ENCODE measurements at places on chromosomes 4 and X.

DNA sequence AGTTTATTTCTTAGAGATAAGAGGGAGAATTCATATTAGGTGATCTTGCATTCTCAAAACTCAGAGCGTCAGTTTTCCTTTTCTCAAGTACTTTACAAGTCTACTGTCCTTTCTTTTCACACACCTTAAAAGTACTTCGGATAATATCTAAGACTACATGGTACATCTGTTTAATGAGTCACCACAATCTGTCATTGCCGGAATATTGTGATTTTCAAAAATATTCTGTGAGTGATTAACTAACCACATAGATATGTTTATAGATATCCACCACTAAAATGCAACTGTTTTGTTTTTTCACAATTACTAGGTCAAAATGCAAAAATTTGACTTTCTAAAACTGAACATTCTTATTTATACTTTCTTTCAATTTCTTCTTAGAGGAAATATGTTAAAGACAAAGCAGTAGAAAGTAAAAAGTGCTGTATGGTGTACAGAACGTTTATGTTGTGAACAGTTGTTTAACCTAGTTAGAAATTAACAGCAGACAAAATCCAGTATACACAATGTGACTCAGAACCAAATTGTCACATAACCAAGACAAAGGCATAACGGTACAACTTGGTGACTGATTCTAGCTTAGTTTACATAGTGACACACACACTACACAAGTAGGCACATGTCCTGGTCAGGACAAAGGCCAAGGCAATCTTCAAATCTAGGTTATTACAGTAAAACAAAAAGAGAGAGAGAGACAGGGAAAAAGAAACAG is 482.9 kb downstream of the NAF1 start:
- DNase-seq = no peak

DNA sequence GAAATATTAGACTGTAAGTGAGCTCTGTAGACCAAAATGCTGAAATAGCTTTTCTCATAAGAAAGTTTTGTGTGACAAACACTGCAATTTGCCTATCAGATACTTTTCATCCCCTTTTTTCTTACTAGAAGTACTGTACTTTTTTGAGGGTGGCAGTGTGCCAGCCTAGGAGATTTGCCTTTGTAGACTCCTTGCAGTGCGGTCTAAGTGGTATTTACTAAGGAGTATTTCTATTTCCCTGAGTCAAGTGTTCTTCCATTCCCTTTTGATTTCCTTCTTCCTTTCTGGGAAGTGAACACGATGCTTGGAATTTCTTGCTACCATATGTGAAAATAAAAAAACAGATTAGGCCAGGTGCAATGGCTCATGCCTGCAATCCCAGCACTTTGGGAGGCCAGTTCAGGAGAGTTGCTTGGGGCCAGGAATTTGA is 34.6 kb downstream of the PDLIM5 start:
- DNase-seq = no peak

- DNase-seq = no peak
Observed at GRCh38 chr4:137663251-137664045, 131.2 kb upstream of the PCDH18 start.

- no peak for DNase-seq
Observed at GRCh38 chr4:110008540-110008939, 95.9 kb downstream of the EGF start.

- DNase-seq = no peak
Observed at GRCh38 chrX:133185938-133186337, 32.2 kb downstream of the TFDP3 start.

GRCh38 chrX:80648023-80648422 is 161.7 kb downstream of the BRWD3 start:
- no peak for DNase-seq

DNA sequence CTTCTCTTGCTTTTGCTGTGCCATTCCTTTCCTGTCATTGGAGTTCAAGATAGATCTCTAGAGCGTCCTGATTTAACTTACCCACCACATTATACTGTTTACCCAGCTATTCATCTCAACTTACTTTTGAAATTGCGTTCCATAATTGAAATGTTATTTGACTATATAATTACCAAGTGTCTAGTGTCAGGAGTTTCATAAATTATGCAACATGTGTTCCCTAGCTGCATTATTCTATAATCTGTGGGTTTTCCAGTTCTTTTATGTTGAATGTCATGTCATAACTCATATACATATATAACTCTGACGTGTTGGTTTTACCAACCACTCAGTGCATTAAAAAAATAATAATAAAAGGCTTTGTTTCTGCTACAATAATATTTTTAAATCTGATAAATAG is 285.9 kb upstream of the ARSJ start:
- no peak for DNase-seq

DNA sequence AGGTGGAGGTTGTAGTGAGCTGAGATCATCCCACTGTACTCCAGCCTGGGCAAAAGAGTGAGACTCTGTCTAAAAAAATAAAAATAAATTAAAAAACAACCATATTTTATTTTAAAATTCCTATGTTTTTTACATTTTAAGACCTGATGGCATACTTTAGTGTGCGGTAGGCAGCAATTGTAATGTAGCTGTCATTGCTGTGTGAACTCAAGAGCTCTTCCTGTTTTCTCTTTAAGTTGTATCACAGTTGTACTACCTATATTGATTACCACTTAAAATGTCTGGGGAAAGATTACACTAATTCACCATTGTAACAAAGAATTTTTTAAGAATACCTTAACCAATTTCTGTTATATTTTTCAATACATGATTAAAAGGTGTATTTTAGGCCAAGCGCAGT is 27.3 kb downstream of the ABCE1 start:
- no peak for DNase-seq

GRCh38 chr4:106809076-106809475 is 227.0 kb downstream of the DKK2 start:
- DNase-seq = no peak

GRCh38 chrX:29225670-29226069 is 638.4 kb downstream of the IL1RAPL1 start:
- DNase-seq = no peak

DNA sequence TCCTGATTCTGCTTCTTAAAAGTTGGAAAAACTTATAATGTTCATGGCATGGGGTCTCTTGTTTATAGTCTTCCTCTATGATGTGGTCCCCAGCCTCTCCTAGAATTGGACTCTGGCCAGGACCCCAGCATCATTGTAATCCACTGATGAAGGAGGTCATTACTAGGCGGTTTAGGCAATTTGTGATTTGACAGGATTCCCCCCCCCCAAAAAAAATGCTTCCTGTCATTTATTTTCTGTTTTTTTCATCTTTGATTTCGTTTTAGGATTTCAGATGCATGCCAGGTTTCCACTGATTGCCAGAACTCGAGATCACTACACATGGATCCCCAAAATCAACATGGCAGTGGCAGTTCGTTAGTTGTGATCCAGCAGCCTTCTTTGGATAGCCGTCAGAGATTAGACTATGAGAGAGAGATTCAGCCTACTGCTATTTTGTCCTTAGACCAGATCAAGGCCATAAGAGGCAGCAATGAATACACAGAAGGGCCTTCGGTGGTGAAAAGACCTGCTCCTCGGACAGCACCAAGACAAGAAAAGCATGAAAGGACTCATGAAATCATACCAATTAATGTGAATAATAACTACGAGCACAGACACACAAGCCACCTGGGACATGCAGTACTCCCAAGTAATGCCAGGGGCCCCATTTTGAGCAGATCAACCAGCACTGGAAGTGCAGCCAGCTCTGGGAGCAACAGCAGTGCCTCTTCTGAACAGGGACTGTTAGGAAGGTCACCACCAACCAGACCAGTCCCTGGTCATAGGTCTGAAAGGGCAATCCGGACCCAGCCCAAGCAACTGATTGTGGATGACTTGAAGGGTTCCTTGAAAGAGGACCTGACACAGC is 4.9 kb downstream of the SPRY1 start:
- DNase-seq = no peak

DNA sequence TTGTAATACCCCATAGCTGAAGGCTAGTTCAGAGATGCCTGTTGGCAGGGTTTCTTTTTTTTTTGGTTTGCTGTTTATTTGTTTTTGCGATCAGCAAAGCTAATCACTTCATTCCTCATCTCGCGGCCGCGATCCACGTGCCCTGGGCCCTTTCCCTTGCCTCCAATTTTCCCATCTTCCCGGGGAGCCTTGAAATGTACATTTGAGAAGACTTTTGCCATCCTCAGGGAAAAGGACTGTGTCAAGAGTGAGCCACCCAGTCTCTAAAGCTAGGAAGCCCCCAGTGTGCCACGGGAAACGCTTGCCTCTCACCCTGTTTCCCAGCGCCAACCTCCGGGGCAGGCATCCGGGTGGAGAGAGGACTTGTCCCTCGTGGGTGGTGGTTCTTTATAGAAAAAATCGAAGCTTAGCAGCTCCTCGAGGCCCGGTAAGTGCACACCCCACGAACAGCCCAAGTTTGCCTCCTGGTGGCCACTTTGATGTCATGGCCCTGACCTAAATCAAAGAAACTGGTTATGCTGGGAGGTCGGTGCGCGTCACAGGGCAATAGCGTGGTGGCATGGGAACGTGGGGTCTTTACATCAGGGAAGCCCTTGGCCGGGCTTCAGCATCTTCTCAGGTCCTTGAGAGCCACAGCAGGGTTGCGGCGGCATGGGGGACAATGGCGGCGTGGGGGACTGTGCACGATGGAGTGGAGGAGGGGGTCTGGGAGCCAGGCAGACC is 42.0 kb downstream of the MAP7D3 start:
- no peak for DNase-seq

- no peak for DNase-seq
Observed at GRCh38 chr4:42074294-42074693, 78.2 kb downstream of the BEND4 start.

DNA sequence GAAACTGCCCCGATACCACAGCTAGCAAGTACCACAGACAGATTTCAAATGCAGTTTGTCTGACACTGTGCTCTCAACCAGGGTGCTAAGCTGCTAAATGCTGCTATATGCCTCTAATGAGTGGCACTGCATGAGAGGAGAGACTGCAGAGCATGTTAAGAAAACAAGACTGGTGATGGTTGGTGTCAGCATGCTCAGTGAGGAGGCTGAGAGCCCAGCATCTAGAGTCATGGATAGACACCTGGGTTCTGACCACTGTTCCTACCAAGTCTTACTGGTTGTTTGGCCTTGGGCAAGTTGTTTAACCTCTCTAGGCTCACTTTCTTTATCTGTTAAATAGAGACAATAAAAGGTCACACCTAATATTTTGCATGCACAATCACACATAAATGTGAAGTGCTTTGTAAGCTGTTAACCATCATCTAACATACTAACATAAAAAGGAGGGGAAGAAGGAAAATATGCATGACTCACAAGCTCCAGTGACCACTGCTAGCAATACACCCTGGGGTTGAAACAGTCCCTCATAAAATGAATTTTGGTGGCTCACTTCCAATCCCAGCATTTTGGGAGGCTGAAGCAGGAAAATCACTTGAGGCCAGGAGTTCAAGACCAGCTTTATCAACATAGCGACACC is 20.7 kb downstream of the HHIP start:
- no peak for DNase-seq

- DNase-seq = no peak
Observed at GRCh38 chr4:140556372-140557085, 12.2 kb downstream of the UCP1 start.

DNA sequence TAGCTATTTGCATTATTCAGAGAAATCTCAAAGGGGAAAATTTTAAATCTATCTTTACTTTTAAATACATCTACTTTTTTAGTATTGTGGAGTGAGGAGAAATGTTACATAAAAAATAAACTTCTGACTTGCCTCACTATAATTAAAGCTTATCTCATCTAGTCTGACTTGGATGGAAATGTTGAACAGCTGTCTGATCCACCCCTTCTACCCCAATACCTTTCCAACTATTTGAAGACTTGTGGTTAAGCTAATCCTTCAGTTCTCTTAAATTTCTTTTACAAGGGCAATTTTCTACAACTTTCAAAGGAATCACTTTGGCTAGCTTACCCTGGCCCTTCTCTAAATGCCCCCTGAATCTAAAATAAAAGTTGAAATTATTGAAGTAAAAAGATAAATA is 17.3 kb upstream of the RPS6KA6 start:
- no peak for DNase-seq

DNA sequence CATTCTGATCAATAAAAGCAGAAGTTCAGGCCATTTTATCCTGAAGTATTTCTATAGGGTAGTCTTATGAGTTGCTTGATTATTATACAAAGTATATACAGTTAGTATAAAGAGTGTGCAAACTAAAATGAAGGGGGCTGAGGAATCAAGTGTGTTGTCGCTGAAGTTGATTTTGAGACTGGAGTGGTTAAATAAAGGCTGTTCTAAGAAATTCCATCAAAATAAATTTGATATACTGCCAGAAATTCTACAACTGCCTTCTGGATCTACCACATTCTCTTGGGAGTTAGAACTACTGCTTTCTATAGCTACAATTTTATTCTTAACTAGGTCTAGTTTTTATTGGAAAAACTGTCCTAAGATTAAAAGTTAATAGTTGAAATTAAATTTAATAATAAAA is 12.4 kb downstream of the EDNRA start:
- DNase-seq = no peak

Measured in activated T-helper 1 cell treated with Interleukin-2 at 50 U/mL for 16 hours (primary cell).